SJCRH30 (cell line): ENCODE measurements at places on chromosomes 12 and 14.

DNA sequence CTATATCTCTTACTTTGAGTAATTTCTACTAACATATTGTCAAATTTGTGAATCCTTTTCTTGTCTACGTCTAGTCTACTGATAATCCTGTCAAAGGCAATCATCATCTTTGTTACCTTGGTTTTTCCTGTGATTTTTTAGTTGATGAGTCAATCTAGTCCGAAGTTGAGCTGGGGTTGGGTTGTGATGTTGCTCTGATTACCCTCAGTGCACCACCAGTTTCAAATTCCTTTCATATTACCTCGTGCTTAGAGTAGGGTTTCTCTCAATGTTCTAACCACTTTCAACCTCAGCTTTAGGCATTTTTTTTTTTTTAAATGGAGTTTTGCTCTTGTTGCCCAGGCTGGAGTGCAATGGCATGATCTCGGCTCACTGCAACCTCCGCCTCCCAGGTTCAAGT lies 186.8 kb downstream of the BTG1 start:
- DNase-seq, result peak; percentile 2

- DNase-seq, result peak; percentile 58
These were observed 9.4 kb upstream of the HVCN1 start for GRCh38 chr12:110698171-110698902.

DNA sequence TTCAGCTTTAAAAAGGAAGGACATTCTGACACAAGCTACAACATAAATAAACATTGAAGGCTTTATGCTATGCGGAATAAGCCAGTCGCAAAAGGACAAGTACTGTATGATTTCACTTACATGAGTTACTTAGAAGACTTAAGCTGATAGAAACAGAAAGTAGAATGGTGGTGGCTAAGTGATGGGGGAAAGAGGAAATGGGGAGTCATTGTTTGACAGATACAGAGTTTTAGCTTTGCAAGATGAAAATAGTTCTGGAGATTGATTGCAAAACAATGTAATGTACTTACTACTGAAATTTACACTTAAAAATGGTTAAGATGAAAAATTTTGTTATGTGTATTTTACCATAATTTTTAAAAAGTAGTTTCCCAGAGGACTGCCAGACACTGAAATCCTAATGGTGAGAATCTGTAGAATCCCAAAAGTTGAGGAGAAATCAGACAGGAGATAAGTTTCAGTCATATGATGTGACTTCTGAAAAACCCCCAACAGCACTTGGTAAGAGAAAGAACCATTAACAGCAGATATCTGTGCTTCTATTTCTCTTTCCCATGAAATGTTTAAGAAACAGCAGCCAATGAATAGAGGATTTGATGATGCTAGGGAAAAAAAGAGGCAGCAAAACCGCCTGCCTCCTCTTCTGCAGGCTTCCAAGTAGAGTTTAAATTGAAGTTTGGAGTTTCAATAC lies 16.6 kb upstream of the CLEC2A start:
- DNase-seq, result no peak

DNA sequence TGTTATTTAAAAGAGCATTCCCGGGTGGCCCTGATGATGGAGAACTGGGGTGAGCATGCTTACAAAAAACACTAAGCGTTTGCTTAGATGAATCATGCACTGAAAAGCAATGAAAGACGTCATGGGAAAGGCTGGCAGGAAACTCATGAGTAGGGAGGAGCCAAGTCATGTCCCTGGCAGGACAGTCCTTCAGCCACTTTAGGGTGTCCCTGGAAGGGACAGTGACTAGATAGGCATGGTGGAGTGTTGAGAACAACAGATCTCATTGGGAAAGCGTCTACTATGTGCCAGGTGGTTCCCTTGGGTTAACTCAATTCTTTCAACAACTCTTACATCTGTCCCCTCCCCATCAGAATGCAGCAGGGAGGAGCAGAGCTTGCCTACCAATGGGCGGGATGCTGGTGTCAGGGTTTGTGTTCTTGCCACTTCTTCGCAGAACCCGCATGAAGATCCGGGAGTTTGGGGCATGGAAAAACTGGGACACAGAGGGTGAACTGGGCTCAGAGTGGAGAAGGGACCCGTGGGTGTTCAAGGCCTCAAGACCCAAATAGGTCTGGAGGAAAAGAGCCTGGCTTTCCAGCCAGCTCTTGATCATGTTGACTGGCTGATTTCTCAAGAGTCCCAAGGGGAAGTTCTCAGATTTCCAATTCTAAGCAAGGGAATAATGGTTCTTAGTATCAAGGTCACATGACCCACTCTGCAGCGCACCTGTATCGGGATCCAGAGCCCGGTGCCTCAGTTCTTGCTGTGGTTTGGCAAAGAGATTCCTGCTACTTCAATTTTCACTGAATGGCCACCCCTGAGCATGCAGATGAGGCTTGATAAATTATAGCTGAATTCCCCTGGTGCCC lies 653.9 kb upstream of the TBX3 start:
- DNase-seq, result peak; percentile 58

- DNase-seq, result peak; percentile 85
These were observed 27.1 kb upstream of the CDK17 start for GRCh38 chr12:96427269-96427729.

DNA sequence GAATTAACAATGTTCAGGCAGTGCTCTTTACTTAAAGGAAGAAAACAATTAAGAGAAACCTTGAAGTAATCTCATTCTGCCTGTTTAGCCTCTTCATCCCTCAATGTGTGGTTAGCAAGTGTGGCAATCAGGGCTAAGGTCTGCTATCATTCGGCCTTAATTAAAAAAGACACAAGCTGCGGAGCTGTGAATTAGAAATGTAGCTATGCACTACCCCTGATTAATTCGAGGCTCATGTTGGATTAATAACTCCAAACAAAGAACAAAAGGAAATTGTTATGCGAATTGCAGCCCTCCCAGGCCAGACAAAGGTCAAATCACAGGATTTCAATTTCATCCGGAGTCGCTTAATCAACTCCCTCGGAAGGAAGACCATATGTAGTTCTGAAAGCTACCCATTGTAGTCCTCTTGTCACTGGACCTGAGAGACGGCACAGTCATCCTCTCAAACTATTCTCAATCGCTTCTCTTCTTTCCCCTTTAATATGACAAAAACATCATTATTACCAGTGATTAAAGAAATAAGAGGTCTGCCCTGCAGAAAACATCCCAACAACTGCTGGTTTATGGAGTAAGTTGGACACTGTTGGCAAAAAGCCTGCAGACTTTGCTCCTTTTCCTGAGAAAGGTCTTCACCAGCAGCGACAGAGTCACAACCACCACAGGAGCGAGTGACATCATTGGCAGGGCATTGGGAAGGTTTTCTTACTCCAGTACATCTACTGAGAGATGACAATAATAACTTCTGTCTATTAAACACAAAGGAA lies 71.1 kb upstream of the SOX5 start:
- no peak for DNase-seq

DNA sequence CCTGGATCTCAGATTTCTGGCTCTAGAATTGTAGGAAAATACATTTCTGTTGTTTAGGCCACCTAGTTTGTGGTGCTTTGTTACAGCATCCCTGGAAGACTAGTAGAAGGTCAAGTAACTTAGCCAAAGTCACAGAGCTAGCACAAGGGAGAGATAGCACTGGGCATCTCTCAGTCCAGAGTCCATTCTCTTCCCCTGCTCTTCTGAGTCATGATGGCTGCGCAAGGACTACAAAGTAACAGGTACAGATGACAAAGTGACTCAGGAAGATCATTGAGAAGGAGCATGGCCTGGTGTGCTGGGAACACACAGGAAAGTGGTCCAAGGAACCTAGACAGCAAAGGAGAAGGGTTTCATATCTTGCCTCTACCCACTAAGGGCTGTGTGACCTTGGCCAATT lies 19.3 kb downstream of the SLC17A8 start:
- no peak for DNase-seq

- no peak for DNase-seq
These were observed 146.4 kb downstream of the CCER1 start for GRCh38 chr12:90808568-90808967.
